ENCODE measurements at places on chromosomes 11 and 22.

- no peak for DNase-seq
Observed at GRCh38 chr11:43135966-43136534, 175.7 kb upstream of the API5 start.

- DNase-seq = no peak
Observed at GRCh38 chr11:68780829-68781228, 29.5 kb upstream of the TESMIN start.

GRCh38 chr11:124081483-124081882 is 33.8 kb upstream of the VWA5A start:
- DNase-seq = no peak

DNA sequence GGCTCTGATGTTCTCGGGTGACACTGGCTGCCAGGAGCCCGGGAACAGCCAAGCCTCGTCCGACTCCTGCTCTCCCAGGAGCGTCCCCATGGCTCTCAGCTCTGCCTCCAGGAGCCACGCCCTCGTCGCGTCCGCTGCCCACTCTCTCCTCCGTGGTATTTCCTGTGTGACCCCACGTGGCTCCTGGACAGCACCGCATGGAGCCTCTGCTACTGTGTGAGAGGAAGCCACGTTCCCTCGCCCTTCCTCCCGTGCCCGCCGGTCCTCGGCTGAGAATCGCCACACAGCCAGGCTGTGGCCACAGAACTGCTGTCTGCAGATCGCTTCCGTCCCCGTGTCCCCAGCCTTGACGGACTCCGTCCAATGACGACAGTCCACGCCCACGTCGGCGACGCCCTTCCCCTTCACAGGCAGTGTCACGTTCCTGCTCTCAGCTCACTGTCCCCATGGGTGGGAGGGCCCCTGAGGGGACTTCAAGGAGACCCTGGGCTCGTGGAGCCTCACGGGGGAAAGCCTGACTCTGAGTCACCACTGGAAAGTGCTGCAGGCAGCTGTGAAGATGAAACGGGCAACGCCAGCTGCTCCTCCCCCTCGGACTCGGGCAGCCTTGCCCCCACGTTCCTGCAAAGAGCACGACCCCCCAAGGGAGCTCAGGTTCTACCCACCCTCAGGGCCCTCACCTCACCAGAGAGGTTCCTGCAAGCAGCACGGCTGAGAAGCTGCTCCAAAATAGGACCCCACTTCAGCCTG is 458.5 kb downstream of the BRD1 start:
- no peak for DNase-seq
